ENCODE measurements at places on chromosomes 3 and 15.

- DNase-seq: no peak
These were observed 20.3 kb downstream of the C3orf33 start for GRCh38 chr3:155785662-155786295.

GRCh38 chr15:68042156-68042854 is 11.8 kb upstream of the PIAS1 start:
- DNase-seq: no peak

DNA sequence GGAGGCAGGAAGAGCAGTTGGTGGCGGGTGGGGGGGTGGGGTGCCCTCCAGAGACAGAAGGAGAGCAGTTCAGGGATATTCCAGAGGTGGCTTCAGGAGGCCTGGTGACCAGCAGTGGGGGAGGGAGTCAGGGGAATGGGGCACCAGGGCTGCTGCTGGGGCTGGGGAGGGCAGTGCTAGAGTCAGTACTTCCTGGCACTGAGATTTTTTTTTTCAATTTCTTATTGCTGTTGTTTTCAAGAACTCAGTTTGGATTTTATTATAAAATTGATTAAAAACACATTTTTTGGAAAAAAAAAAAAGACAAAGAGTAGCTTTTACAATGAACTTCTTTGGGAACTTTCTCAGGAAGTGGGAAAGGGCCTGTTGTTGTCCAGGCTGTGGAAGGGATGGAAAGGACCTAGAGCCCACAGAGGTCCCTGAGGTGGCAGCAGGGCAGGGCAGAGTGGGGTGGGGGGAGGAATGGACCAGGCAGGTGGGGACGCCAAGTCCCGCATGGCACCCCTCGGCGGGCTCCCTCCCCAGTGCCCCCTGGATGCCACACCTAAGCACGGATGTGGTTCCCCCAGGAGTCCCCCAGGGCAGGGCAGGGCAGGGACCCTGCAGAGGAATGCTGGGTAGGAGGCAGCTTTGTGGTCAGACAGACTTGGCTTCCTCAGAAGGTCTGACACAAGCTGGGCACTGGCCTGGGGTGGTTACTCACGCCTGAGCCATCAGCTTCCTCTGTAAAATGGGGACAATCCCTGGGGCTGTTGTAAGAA is 8.5 kb upstream of the ANPEP start:
- no peak for DNase-seq

- no peak for DNase-seq
These were observed 28.4 kb downstream of the GRIP2 start for GRCh38 chr3:14511623-14512280.

GRCh38 chr3:80553211-80553610 is 785.4 kb upstream of the ROBO1 start:
- DNase-seq: no peak

DNA sequence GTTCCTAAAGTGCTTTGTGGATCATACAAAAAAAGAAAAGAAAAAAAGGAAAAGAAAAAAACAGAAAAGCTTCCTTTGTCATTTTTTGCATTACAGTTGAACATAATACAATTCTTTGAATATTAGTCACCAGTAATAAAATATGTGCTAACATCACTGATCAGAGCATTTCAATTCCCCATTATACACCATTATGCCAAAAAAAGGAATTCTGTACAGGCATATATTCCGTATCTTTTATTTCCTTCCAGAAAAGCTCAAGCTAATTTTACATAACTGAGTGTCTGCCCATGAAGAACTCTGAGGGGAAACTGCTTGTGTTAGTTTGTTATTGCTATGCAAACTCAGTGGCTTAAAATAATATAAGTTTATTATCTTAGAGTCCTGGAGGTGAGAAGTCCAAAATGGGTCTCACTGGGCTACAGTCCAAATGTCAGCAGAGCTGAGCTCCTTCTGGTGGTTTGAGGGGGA is 377.9 kb downstream of the GAP43 start:
- no peak for DNase-seq

DNA sequence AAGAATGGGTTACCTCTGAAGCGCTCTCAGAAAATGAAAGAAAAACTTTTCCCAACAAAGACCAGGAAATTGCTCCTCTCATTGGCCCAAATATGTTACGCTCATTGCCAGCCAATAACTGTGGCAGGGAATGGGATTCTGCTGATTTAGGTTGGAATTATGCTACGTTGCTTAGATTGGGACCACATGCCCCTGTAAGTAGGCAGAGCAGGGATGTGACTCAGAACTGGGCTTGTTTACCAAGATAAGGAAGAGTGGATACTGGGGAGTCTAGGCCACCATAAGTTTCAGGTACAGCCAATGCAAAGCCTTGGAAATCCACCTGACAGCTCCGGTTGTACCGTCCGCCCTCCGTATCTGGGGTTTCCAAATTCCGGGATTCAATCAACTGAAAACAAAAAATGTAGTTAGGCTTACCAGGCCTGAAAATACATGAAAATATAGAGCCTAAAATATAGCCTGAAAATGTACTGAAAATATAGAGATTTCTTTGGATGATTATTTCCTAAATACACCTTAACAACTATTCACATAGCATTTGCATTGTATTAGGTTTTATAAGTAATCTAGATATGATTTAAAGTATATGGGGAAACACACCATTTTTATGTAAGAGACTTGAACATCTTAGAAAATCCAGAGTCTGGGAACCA is 1.5 kb upstream of the TCF12 start:
- DNase-seq: no peak

GRCh38 chr15:90609242-90610180 is 79.8 kb downstream of the CRTC3 start:
- DNase-seq: no peak

DNA sequence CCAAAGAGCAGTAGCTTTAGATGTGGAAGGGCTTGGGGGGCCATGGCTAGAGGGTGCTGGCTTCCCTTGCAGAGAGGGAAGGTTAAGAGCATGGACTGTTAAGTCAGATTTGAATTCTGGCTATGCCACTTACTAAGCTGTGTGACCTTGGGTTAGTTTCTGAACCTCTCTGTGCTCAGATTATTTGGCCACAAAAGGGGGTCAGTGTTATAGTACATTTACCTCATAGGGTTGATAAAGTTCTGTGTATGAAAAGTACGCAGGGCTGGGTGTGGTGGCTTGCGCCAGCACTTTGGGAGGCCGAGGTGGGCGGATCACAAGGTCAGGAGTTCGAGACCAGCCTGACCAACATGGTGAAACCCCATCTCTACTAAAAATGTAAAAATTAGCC is 6.8 kb downstream of the VPS18 start:
- no peak for DNase-seq

- no peak for DNase-seq
These were observed 1134.8 kb downstream of the ROBO1 start for GRCh38 chr3:78632925-78633553.

GRCh38 chr3:19543212-19543841 is 390.7 kb downstream of the EFHB start:
- DNase-seq: no peak

DNA sequence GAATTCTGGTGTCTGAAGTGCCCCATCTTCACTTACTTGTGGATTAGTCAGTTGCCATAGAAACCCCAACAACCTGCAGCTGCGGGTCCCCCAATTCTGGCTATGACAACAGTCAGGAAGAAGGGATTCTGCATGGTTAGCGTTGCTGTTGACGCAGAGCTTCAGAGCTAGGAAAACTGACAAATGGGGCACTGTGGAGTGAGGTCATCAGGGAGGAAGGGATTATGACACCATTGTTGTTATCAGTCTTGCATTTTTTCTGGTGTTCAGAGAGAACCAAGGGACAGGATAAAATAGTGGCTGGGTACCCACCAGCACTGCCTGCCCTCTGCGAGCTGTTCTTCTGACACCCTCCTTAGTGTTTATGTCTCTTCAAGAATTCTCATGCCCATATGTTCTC is 367.7 kb upstream of the ARRDC4 start:
- no peak for DNase-seq

DNA sequence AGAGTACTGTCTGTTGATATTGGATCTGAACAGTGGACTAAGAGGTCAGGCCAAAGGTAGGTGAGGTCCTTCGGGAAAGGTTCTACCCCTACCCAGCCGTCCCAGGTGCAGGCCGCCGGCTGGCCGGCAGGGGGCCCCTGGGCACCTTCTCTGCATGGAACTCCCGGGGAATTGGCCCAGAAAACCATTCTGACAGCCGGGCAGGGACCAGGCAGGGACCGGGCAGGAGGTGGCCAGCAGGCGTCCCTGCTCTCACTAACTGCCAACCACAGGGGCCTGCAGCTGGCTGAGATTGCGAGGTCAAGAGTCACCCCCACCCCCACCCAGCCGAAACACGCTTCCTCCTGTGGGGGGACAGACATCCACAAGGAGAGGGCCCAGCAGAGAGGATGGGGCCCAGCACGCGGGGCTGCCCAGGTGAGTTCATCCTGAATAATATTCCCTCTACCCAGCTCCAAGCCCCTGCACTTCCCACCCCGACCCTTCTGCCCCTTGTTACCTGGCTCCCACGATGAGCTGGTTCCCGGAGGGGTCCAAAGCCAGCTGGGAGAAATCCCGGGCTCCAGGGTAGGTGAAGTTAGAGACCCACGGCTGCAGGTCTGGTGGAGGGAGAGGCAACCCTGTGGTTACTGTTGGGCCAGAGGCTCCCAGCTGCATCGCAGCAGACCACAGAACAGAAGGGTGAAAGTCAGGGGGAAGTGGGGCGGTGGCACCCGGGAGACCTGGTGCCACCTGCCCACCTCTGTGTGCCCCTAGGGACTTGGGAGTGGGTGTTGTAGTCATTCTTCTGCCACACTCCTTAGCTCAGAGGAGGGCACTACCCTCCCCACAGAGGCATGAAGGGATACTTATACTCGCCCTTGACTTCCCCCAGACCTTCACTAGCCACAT is 84.4 kb downstream of the SEMA5B start:
- DNase-seq: no peak

DNA sequence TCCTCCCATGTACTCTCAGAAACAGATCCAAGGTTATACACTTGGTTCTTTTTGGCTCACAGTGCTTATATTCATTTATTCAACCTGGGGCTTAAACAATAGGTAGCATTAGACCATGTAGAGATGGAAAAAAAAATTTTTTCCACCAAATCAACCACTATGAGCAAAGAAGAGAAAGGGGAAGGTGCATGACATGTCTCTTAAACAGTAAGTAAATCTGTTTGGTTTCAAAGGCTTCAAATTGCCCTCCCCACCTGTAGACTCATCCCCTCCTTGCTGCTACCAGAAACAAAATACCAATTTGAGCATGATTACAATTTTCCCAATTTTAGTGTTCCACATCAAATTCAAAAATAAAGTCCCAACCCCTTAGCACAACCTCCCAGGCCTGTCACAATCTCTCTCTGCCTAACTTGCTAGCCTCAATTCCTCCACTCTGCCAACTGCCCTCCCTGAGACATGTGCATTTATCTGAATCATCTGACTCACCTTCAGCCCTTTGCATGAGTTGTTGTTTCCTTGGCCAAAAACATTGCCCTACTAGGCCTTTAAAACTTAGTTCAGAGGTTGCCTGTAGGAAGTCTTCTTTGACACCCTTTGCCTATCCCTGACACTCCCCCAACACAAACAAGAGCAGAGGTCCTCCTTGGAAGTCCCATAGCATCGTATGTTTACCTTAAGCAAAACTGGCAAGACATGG is 30.3 kb upstream of the TSC22D2 start:
- no peak for DNase-seq

DNA sequence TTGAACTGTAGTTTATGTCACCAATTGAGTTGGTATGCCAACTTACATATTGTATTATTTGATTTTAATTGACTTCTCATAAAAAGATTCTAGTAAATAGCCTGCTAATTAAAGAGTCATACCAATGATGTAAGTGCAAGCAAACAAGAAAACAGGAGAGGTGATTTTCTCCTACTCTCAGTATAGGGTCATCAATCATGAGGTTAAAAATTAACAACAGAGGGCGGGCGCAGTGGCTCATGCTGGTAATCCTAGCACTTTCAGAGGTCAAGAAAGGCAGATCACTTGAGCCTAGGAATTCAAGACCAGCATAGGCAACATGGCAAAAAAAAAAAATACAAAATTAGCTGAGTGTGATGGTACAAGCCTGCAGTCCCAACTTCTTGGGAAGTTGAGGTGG is 108.7 kb downstream of the MYO9A start:
- no peak for DNase-seq

DNA sequence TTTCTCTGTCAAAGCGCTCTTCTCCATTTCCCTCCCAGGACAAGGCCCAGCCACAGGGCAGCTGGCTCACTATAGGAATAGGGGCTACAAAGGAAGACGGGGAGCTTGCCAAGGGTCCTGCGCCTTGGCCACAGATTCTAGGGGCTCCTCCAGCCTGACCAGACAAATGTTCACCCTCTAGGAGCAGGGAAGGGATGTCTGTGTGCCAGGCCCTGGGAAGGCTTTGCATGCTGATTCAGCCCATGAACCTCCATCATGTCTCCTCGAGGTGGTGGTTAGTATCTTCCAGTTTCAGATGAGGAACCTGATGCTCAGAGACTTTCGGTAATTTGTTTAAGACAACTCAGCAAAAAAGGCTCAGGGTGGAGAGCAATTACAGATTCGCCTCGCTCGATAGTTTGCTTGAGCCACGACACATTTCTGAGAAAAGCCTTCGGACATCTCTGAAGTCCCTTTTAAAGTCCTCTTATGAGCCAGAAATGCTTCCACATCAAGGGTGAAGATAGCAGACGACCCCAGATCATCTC is 110.0 kb downstream of the XXYLT1 start:
- DNase-seq: no peak

DNA sequence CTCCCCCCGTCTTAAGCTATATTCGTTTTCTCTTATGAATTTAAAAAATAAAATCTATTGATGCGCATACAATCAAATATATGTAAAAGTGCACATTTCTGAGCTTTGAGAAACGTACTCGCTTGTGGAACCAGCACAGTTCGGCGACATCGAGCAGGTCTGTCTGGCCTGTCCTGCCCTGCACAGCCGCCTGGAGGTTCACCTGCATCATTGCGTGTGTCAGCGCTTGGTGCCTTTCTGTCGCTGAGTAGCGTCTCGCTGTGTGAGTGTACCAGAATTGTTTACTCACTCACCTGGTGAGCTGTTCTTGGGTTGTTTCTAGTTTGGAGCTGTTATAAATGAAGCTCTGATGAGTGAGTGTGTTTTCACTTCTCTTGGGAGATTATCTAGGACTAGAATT is 104.0 kb downstream of the VGLL4 start:
- no peak for DNase-seq

GRCh38 chr3:132351222-132351806 is 34.1 kb downstream of the ACP3 start:
- DNase-seq: no peak

GRCh38 chr3:178686826-178687225 is 150.6 kb downstream of the KCNMB2 start:
- DNase-seq: no peak

All from stimulated activated CD8-positive, alpha-beta memory T cell treated with anti-CD3 and anti-CD28 coated beads, Interleukin-2, amount 100 ng/mL, for 1 hour (primary cell).